ENCODE measurements at places on chromosomes 3 and 15.

DNA sequence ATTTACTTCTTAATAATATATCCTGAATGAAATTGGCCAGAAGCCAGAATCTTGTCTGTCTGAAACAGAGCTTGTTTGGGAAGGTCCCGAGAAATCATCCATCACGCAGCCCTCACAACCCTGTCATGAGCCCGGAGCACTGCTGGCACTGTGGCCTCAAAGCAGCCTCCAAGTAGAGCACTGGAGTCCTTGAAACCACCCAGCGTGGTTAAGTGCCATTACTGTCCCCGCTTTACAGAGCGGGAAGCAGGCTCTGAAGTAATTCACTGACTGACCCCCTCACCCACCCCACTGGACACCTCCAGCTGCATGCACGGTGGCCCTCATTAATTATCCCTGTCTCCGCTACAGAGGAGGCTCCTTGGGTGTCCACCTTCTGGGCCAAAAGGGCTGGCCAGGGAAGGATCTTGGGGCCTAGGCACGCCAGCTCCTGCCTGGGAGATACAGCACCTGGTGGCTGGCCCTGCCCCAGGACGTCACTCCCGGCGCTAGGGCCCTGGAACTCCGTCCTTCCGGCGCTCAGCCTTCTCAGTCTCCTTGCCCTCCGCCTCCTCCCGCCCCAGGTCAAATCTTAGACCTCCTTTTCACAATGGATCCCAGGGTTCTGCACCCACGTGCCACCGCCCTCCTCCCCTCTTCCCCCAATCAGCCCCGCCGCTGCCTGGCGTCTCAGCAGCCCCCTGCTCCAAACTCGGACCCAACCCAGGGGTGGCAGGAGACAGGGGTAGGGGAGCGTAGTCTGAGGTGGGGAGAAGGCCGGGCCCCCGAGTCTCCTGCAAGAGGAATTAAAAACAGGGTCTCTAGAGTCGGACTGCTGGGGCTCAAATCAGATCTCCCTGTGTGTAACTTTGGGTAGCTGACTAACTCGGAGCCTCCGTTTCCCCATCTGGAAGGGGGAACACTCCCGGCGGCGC, 1.1 kb downstream of the TKT start:
- DNase-seq = peak; percentile 86

GRCh38 chr15:92277776-92278175, 115.9 kb upstream of the ST8SIA2 start:
- no peak for DNase-seq

- DNase-seq = no peak
Measured at GRCh38 chr3:71294919-71295318, 288.6 kb downstream of the FOXP1 start.

DNA sequence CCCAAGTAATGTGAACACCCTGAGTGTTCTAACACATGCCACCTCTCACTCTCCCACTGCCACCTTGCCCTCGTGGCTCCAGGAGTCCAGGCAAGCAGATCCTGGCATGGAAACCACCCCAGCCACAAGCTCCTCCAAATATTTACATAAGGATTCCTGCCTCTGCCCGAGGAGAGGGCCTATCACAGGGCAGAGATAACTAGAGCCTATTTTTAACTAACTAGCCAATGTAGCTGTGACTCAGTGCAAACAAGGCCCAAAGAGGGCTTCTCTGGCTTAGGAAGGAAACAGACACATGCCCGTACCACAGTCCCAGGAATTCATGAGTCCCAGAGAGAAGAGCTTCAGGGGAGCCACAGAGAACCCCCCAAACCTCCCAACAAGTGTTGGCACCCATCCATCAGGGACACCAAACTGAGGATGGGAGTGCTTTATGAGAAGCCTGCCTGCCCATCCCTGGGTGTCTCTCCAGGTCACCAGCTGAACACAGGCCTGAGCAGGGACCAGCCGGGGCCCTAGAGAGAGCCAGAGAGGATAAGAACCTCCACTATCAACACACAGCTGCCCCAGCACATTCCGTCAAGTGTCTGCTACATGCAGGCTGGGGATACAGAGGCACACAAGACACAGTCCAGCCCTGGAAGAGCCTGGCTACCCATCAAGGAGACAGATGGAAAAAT, 9.2 kb downstream of the FYCO1 start:
- DNase-seq = peak; percentile 66

DNA sequence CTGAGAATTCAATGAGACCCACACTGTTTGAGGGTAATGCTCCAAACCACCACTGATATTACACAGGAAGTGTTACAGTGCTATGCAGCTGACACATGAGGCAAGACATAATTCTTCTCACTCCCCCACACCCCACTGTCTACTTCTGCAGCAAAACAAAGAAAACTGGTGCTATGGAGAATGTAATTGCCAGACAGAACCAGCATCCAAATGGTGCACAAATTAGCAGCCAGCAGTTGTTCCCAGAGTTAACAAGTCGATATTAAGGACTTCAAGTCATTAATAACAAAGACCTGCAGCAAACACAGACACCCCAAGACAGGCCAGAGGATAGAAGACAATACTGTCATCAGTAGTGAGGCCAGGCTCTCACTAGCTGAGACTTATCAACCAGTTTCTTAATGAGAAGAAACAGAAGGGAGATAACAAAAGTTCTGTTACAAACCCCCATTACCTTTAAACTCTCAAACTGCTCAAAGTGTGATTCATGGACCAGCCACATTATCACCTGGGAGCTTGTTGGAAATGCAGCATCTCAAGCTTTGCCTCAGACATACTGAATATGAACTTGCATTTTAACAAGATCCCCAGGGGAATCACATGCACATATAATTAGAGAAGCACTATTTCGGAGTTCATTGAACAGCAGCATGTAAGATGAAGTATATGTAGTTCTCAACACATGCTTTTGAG, 58.7 kb upstream of the FNDC3B start:
- no peak for DNase-seq

GRCh38 chr3:49702672-49703071, 13.3 kb downstream of the RNF123 start:
- DNase-seq = no peak

DNA sequence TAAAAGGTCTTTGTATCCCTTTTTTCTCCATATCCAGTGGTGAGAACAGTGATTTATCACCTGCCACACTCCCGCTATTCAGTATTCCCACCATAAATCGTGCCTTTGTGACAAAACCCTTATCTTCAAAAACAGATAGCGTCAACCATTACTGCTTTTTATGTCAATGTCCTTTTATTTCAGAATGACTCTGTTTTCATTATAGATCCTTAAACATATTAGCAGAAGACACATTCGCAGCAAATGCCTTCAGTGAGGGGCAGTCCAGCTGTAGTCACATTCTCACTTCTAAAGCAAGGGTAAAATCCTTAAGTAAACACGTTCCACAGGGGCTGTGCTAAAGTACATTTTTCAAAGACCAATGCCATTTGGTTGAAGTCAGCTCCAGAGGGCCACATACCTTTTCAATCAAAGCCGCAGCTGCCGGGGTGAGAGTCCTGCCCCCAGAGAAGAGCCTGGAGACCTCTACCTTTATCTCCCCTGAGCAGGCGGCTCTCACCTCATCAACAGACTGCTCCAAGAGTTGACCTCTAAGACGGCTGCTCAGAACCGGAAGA, 53.4 kb downstream of the PDZRN3 start:
- no peak for DNase-seq

- no peak for DNase-seq
Measured at GRCh38 chr15:36814708-36815107, 235.3 kb downstream of the CDIN1 start.

DNA sequence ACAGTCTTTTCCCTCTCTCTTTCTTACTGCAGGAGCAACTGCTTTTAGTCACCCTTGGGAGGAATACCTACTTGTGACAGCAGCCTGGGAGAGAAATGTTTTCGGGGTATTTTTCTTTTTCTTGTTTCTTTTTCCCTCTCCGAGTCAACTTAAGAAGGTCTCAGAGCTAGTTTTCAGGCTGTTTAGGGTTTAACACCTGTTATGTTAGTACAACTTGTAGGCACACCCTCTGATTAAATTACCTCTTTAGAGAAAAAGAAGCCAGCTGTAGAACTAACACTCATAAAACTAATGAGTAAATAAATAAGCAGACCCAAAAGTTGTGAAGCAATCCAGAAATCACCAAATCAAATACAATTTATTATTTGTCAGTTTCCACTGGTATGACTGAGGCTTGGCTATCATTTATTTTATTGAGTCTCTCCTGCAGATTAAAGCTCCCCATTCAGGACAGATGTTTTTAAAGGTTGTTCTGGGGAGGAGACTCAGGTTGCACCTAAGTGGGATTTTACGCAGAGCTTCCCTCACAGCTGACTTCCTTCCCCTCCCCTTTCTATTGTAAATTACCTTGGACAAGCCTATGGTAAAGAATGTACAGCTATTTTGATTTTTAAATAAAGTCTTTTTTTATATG, 112.5 kb downstream of the FOXB1 start:
- DNase-seq = no peak

GRCh38 chr3:52770496-52771333, at the start of gene NEK4:
NEK4 (minus strand) TSS chr3:52770940; CDS start chr3:52770746, 194 bp downstream.
- DNase-seq = peak; percentile 92

DNA sequence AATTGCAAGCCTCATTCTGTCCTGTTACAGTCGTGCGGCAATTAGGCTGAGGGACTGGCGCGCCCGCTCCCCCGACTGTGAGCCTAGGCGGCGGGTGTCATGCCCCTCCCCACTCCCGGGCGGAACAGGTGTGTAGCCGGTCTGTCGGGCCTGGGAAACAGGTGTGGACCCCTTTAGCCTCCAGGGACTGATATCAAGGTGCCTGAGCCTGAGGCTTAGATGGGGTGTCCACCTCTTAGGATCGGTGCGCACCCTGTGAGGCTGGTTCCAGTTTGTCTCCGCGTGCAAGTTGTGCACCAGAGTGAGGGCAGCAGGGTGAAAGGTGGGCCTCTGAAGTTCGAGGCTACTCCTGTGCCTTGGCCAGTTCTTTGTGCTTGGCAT, 686 bp downstream of the VPS8 start:
- peak; percentile 60 for DNase-seq

- DNase-seq = no peak
Measured at GRCh38 chr3:39960515-39961191, 151.2 kb downstream of the MYRIP start.

- DNase-seq = no peak
Measured at GRCh38 chr15:73989001-73989798, 2.9 kb downstream of the STOML1 start.

DNA sequence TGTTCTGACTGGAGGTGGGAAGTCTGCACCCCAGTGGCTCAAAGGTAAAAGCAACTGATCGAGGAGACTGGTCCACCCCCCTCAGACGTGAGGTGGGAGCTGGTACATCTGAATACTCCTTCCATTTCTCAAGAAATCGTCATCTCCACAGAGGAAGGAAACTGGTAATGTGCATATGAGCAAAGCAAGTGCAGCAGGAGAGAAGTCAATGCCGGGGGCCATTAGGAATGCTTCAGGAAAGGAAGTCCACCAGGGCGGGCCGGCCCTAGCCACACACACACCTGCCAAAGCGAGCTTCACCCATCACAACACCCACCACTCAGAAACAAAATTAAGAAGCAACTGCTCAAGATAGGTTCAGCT, 8.5 kb downstream of the TBC1D2B start:
- no peak for DNase-seq

DNA sequence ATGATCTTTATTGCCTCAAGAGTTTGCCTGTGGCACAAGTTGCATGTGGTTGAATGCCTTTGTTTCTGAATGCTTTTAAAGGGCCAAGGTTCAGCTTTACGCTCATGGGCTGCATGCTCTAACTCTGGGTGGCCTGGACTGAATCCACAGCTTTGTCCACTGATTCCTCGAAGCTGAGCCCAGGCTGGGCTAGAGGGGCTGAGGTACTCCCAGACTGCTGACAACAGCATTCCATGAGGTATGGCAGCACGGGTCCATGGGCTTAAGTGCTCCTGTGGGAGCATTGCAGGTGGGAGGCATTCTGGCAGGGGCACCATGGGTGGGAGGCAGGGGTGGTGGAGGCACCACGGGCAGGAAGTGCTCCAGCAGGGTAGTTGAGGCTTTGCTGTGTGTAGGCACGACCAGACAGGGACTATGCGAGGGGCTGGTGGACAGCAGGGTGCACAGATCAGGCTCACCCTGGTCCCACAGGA, 61.6 kb downstream of the GLCE start:
- DNase-seq = peak; percentile 15

- DNase-seq = peak; percentile 67
Measured at GRCh38 chr15:88636050-88636449, 2.8 kb upstream of the ISG20 start.

- no peak for DNase-seq
Measured at GRCh38 chr15:78397382-78397781, 40.6 kb upstream of the IREB2 start.

DNA sequence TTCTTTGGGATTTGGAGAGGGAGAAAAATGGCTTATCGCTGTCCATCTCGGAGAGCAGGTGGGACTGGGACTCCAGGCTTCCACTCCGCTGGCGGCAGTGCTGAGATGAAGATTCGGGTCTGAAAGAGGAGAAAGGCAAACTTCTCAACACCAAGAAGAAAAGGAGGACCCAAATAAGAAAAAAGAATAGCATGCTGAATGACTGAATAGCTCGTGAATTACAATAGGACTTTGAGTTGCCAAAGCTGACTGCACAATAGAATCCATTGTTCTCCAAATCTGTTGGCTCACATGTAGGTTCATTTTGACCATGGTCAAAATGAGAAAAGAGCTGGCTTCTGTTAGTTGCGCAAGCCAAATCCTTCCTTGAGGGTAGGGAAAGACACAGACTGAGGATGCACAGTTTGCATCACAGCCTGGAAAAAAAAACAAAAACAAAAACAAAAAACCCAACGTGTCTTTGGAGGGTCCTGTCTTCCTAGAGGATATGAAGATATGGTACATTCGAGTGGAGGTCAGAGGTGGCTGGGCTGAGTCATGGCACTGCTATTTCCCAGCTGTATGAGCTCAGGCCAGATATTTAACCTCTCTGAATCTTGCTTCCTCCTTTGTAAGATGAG, 59.3 kb upstream of the LMOD3 start:
- no peak for DNase-seq

- peak; percentile 42 for DNase-seq
Measured at GRCh38 chr3:108406661-108407206, 103.7 kb downstream of the MYH15 start.

GRCh38 chr3:27219127-27219845, 149.9 kb downstream of the NEK10 start:
- peak; percentile 18 for DNase-seq

- DNase-seq = peak; percentile 66
Measured at GRCh38 chr15:101615986-101616848, 36.0 kb downstream of the TM2D3 start.

Measured in left colon (tissue), 2 donors.